ENCODE measurements at places on chromosomes 5 and 9. TPM values are rescaled to one million over a fixed set of nuclear protein-coding genes. Genes with fewer than 3 reads are reported as not detected.

- no peak for DNase-seq
These were observed 463.3 kb downstream of the IRX1 start for GRCh38 chr5:4058899-4059298.

DNA sequence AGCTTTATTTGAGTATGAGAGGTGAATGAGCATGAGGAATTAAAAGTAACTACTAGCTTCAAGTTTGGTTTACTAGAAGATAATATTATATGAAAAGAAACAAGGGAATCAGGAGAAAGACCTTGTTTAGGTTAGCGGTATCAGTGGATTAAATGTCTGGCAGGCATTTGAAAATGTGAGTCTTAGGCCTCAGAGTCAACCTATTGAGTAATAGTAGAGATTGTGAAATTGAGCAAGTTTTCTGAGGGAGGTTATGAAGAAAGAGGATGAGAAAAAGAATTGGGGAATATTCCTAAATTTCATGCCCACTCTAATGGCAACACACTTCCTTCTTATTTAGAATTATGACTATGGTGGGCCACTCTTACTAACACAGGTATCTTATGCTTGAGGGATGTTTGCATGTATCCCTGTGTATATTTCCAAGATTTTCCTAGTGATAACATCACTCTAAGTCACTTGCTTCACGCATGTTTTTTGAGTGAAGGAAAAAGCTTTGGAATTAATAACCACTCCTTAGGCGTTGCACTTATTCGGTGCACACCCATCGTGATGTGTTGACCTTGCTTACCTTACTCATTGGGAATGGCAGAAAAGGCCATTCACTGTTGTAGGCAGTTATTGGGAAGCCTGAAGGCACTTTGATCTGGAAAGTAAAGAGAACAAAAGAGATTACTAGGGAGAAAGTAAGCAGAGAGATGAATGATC, 8.2 kb upstream of the ELL2 start:
- no peak for DNase-seq

DNA sequence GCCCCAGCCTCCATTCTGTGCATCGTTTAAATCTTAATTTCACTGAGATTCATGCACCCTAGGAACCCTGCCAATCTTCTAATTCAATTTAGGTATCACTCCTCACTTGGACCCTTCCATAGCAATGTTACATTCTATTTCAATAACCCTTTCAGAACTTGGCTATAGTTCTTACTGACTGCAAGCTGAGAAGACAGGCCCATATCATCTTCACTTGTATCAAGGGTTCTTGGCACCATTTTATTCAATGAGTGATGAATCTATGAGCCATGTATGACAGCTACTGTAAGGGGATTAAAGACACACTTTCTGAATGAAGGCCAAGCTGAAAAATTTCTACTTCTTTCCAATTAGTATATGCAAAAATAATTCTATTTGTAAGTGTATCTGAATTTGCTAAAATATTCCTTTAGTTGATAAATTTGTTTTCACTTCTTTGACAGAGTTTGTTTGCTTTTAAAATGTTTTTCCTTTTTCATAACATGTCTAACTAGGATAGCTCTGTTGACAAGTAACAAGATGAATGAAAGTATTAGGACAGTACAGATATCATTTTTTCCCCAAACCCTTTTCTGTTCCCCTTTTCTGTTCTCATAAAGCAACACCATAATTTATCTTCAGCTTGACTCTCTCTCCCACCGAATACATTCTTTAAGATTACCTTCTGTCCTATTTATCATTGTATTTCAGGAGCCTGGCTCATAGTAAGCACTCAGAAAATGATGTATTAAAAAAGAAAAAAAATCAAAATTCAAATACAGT, 9.6 kb downstream of the ITGA2 start:
- no peak for DNase-seq

Gene TLR4
- total RNA-seq = 31.6 TPM

GRCh38 chr5:33601881-33602280, 161.1 kb downstream of the TARS1 start:
- no peak for DNase-seq

Gene DIRAS2
- 225 TPM for total RNA-seq

- no peak for DNase-seq
These were observed 213.5 kb downstream of the PJA2 start for GRCh38 chr5:109196087-109196822.

Data from dorsolateral prefrontal cortex (tissue), 122 donors.